Inflammatory macrophage (primary cell): ENCODE measurements at places on chromosomes 16 and 17.
A peak's percentile ranks its signal among the peaks of the same experiment; 100 is the strongest.

- DNase-seq: no peak
Measured at GRCh38 chr17:64212122-64212521, 50.9 kb downstream of the TEX2 start.

GRCh38 chr16:77327717-77328116, 107.1 kb downstream of the ADAMTS18 start:
- DNase-seq: no peak

DNA sequence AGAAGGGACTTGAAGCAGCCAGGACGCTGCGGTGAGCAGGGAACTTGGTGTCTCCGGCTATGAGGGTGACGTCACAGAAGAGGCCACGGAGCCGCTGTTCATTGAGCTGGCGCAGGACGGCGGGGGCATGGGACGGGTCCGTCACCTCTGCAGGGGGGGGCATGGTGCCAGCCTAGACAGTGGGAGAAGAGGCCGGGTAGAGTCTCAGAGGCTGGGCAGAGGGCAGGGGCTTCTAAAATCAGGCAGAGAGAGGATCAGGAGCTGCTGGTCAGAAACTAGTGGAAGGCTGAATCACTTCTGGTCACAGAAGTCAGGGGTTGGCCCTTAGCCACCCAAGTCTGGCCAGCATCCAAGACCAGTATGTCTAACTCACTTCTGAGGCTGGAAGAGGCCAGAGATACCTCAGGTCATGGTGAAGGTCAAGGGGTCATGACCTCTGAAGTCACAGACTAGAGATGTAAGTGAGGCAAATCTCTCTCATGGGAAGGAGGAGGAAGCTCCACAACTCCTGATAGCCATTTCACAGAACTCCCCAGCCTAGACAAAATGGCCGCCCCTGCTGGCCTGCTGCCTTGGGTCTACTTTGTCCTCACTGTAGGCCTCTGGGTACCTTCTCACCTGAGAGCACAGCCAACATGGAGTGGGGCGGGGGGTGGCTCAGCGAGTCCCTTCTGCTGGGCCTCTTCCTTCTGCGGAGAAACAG, 12.6 kb downstream of the ZBTB4 start:
- peak; percentile 62 for DNase-seq

- DNase-seq: peak; percentile 76
Measured at GRCh38 chr17:35051183-35051578, 12.3 kb downstream of the RFFL start.

- peak; percentile 35 for DNase-seq
Measured at GRCh38 chr16:47018223-47018891, 44.9 kb upstream of the DNAJA2 start.

DNA sequence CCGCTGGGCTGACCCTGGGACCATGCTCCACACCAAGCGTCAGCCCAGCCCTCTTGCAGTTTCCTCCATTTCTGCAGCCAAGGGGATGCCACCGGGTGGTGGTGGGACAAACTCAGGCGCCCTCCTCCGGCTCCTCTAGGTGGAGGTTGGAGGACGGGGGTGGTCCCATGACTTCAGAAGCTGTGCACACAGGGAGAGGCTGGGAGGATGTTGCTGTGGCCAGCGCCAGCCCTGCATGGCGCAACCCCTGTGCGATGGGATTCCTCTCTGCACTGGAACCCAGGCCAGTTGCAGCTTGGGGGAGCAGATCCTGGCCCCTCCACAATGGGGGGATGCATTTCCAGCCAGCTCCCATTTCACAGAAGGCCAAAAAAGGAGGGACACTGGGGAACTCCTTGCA, 246.5 kb downstream of the C16orf95 start:
- DNase-seq: no peak

- peak; percentile 35 for DNase-seq
Measured at GRCh38 chr17:30922235-30923030, 688 bp downstream of the ADAP2 start.

DNA sequence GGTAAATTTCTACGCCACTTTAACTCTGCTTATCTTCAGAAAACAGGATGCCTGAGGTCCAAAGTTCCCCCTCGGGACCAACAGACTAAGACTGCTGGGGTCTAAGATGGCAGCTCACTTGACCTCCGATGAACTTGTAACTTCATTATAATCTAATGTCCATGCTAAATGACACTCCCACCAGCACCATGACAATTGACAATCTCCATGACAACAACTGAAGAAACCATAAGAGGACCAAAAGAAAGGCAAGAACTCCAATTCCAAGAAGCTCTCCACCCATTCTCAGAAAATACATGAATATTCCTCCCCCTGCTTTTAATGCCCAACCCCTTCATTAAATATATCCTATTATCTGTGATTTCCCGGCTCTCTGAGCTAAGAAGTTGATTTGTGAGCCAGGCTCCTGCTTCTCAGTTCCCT, 7.5 kb downstream of the CCL4 start:
- no peak for DNase-seq

GRCh38 chr16:65745-66144, 6.7 kb downstream of the RHBDF1 start:
- peak; percentile 84 for DNase-seq

- no peak for DNase-seq
Measured at GRCh38 chr16:68105611-68106010, 20.4 kb downstream of the NFATC3 start.

DNA sequence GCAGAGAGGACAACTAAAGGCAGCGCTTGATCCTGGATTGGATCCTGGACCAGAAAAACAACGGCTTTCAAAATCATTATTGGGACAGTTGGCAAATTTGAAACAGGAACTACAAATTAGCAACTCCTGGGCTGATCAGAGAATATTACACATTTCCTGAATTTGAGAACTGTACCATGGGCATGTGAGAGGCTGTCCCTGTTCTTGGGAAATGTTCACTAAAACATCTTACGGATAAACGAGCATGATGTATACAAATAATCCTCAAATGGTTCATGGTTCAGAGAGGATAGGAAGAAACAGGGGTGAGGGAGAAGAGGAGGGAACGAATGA, 2.3 kb upstream of the ITGAE start:
- peak; percentile 85 for DNase-seq

- no peak for DNase-seq
Measured at GRCh38 chr17:37054894-37055293, 106.1 kb downstream of the AATF start.

DNA sequence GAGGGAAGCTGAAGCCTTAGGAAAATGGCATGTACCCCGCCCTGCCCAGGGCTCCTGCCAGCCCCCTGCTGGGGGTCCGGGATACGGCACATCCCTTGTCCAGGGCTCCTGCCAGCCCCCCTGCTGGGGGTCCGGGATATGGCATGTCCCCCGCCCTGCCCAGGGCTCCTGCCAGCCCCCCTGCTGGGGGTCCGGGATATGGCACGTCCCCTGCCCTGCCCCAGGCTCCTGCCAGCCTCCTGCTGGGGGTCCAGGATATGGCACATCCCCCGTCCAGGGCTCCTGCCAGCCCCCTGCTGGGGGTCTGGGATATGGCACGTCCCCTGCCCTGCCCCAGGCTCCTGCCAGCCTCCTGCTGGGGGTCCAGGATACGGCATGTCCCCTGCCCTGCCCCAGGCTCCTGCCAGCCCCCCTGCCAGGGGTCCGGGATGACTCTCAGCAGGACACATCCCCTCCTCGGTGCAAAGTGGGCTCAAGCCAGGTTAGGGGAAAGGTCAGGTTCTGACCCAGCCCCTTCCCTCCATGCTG, 43.2 kb downstream of the RPH3AL start:
- no peak for DNase-seq

DNA sequence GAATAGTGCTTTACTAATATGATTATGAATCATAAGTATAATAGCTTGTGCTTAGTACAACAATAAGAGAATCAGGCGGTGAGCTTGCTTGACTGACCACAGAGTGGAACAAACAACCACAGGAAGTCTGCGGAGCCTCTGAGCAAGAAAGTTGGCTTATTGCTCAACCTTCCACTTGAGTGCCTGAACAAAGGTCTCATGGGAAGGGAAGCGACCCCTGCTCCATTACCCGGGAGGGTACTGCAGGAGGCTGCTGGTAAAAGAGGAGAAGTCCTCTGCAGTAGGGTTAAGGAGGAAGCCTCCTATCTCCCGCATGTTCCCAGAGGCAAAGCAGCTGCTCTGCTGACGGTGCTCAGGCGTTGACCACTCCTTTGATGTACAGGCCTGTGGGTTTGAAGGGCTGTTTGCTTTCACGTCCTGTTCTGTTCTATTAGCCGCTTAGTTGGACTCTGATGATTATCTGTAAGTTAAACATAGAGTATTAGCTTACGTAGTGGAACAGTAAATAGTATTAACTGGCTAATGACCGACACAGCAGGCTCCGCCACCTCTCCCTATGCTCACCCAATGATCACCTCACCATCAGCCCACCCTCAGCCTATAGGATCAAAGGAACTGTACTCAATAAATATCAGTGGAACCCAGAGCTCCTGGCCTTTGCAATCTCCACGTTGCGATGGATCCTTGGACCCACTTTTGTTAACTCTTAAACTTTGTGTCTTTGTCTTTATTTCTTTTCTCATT, 17.5 kb downstream of the ALOX15B start:
- peak; percentile 95 for DNase-seq

DNA sequence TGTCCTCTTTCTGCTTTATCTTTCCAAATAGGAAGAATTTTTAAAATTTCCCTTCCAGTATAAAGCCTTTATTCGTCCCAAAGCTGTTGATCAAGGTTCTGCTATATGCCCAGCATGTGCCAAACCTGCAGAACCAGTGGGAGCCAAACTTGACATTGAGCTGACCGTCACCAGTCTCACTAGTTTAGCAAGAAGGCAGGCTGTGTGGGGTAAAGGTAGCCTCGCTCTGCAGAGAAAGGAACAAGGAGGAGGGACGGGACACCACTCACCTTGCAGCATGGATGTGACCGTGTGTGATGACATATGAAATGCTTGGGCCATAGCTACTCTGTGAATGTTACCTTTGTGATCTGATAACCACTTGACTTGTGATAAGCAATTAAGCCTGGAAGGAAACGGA, 392.2 kb downstream of the CPPED1 start:
- DNase-seq: no peak

GRCh38 chr17:36599546-36600250, 1.7 kb upstream of the MRM1 start:
- DNase-seq: no peak

GRCh38 chr17:77834170-77835115, 124.1 kb upstream of the TNRC6C start:
- peak; percentile 90 for DNase-seq

DNA sequence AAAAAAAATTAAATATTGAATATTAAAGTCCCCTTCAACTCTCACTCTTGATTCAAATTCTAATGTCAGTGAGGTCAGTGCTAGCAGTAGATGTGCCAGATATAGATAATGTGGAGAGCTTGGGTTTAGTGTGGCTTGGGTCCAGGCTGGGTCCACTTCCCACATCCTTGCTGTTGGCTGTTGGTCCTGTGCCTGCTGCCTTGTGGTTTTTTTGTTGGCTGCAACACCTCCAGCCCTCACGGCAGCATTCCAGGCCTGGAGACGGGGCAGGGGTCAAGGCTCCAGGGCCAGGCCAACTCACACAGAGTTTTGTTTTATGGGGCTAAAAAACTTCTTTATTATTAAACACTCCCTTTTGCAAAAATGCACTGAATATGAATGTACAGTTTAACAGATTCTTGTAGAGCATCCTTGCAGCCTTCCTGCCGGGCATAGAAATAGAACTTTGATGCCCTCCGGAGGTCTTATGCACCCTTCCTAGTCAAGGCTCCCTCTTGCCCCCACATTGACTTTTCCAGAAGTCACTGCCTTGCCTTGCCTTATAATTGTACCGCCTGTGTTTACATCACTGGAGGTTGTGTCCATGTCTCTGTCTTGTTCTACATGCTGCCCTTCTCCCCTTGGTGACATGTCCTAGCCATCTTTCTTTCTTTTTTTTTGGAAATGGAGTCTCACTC, 25.5 kb upstream of the MYO15B start:
- DNase-seq: no peak

GRCh38 chr16:892536-893255, 78.1 kb downstream of the LMF1 start:
- no peak for DNase-seq

GRCh38 chr16:27108051-27108770, 41.5 kb downstream of the C16orf82 start:
- no peak for DNase-seq

GRCh38 chr17:47684535-47685193, 9.3 kb upstream of the TBKBP1 start:
- DNase-seq: no peak

DNA sequence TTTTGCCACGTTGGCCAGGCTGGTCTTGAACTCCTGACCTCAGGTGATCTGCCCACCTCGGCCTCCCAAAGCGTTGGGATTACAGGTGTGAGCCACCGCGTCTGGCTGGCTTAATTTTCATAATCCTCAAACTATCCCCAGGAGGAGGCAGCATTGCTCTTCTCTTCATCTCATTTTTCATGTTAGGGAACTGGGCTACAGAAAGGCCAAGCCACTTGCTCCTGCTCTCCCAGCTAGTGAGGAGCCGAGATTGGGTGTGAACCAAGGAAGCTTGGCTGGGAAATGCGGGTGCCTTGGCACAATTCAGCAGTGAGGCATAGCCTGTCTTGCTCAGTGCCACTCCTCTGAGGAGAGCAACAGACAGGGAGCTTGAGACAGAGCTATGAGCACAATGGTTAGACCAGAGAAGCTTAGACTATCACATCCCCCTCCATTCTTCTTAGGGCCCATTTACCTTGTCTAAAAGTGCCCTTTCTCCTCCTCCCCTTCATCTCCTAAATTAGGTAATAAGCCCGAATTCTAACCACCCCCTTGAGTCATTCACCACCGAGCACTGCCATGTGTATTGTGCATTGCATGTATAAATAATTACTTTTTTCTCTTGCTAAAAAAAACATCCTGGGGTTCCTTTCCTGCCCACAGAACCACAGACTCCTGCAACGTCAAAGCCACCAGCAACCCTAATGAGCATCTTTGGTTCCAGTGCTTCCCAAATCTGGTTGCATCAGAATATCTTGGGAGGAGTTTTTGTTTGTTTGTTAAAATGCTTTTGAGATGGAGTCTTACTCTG, 20.0 kb upstream of the KIF19 start:
- no peak for DNase-seq

GRCh38 chr17:27496005-27496404, 39.8 kb downstream of the KSR1 start:
- no peak for DNase-seq

GRCh38 chr17:50550661-50551432, 3.9 kb downstream of the SPATA20 start:
- peak; percentile 78 for DNase-seq

DNA sequence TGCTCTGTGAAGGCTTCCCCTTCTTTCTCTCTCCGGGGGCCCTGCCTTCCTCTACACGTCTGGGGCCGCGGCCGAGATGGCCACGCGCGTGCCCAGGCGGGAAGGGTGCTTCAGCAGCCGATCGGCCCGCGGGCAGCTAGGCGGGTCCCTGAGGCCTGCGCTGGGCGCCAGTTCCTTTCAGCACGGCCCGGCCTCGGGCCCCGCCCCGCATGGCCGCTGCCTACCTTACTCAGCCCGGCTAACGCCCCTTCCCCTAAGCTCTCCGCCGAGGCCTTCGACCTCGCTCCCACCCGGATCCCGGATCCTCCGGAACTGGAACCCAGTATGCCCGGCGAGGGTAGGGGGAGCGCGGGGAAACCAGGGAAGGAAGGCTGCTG, 335 bp downstream of the TMEM11 start:
- peak; percentile 49 for DNase-seq

GRCh38 chr17:2102931-2103809, 48.3 kb downstream of the HIC1 start:
- DNase-seq: no peak
